NCI-H226 (cell line): ENCODE measurements at places on chromosomes 16 and 17.

GRCh38 chr17:77543801-77544200 lies 403.0 kb downstream of the SEC14L1 start:
- DNase-seq, result no peak

- DNase-seq, result peak; percentile 49
These were observed 15.4 kb downstream of the TBX4 start for GRCh38 chr17:61467416-61468262.

DNA sequence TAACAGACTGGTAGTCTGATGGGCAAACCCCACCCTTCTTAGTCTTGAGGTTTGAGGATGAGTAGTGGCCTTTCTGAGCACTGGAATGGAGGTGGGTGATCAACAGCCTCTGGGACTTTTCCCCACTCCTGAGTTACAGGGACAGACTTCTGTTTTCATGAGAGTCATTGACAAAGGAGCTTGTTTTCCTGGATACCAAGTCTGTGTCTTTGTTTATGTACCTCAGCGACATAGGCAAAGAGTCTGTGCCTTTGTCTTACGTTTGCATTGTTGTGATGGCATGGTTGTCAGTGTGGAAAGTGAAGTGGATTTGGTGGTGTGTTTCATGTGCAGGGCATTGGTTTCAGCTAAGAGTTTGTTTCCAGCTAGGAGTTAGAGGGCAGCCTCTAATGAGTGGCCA lies 17.5 kb downstream of the EPN2 start:
- DNase-seq, result no peak

DNA sequence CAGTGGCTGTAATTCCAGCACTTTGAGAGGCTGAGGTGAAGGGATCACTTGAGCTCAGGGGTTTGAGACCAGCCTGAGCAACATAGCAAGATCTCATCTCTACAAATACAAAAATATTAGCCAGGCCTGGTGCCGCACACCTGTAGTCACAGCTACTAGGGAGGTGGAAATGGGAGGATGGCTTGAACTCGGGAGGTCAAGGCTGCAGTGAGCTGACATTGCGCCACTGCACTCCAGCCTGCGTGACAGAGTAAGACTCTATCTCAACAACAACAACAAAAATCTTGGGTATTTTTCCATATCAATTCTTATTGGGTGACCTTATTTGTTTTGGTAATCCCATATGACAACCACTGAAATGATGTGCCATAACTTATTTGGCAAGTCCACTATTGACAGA lies 52.6 kb downstream of the SCNN1G start:
- DNase-seq, result no peak

DNA sequence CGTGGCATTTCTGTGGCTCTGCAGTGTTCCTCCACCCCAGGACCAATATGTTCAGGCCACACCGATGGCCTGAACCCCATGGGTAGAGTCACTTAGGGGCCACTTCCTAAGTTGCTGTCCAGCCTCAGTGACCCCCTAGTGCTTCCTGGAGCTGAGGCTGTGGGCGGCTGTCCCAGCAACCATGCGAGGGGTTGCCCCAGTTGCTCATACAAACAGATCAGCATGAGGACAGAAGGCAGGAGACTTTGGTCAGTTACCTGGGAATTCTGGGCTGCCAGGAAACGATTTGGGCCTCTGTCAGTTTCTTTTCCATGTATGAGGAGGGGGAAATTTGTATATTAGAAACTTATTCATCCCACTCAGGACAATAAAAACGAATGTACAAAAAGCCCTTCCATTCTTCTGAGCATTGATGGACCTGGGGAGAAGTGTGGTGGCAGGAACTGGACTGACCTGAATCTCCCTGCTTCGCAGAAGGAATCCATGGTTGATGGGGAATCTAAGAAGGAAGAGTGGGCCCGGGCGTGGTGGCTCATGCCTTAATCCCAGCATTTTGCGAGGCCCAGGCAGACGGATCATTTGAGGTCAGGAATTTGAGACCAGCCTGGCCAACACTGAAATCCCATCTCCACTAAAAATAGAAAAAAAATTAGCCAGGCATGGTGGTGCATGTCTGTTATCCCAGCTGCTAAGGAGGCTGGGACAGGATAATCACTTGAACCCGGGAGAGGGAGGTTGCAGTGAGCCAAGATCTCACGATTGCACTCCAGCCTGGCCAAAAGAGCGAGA lies 4.9 kb upstream of the IL32 start:
- no peak for DNase-seq

DNA sequence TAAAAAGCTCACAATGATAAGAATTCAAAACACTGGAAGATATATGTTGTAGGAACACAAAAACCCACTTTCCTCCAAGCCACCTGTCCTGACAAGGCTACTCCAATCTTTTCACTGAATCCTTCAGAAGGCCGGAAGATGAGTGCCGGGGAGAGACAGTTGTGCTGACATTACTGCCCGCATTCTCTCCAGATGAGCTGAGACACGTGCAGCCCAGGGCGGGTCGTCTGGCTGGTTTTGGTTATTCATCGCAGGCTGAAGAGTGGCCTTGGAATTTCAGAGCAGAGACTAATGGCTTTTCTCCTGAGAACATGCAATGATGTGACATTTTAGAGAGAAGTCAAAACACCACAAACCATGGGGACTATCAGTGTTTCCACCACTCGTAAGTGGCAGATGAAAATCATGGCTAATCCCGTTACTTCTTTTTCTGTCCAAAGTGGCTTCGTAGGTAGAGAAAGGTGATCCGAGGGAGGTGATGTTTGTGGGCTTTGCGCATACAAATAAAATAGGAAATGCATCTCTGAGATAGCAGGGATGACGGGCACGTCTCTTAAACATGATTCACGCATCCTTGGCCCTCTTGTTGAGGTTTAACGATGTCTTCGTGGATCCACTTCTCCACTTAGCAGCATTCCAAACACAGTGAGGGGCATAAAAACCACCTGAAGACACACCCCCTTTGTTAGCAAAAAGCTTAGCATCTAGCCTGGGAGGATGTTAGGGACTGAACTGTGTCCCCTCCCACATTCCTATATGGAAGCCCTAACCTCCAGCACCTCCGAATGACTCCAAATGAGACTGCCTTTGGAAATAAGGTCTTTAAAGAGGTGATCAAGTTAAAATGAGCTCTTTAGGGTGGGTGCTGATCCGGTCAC lies 134.0 kb downstream of the IRX3 start:
- no peak for DNase-seq

DNA sequence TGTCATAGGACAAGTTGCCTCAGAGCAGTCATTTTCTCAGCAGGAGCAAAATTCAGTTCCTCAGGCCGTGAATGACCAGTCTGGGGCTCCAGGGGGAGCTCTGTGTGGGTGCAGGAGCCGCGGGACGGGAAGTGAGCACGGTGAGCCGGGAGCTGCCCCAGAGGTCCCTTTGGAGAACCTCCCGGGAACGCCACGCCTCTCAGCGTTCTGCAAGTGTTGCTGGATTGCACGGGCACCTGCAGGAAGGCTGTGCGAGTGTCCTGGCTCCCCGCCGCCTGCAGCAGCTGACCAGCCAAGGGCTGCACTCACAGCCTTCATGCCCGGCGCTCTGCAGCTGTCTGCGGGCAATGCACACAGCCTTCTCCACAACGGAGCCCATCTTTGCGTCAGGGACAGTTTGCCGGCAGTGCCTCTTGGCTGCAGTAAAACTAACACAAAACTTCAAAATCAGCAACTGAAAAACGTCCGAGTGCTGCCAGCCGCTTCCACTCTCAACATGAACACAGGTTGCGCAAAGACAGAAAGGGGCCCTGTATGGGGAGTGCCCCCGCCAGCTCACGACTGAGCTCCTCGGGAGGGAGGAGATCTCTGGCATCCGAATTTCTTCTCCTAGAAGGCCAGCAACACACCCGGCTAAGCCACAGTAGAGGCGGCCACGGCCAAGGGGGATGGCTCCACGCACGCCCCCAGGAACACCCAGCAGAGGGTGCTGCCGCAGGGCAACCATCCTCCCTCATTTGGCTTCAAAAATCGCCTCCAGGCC lies 16.0 kb downstream of the NDUFAF8 start:
- DNase-seq, result peak; percentile 86

DNA sequence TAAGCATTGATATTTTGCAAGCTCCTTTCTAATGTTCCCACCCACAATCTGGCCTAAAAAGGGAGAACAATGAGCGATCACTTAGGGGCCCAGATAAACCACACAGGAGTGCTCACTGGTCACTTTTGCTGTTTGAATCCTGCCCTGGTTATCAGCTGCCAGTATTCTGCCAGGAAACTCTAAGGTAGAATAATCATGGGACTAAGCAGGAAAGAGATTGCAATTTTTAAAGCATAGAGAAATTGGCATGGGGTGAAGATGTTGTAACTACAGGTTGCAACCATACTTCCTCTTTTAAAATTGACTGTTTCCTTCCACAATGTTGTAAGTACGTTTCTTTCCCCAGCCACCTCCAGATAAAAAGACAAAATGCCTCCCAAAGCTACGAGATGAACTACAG lies 251.2 kb upstream of the CDH11 start:
- DNase-seq, result peak; percentile 16

DNA sequence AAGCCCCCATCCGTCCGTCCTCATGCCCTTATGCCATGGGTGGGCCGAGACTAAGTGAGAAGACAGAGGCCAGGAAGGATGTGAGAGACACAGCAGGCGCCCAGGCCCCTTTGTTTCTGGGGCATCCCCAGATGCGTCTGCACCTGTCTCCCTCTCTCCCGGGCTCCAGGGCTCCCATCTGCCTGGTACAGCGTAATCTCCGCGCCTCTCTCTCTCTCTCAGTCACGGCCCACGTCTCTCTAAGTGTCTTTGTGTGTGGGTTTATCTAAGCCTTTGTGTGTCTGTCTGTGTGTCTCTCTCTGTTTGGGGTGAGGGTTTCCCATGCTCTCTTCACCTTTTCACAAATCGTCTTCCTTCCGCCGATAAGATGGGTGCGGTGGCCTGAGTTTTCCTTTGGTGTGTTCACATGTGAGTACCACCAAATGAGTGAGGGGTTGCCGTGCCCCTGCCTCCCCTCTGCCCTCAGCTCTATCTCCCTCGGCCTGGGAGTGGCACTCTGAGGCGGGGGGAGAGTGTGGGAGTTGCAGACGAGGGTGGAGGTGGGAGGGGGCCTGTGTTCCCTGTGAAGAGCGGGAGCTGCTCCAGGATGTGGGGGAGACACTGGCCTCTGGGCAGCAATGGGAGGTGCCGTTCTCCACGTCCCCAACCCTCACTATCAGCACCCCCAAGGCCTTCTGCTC lies 25.8 kb upstream of the ABCC3 start:
- no peak for DNase-seq

DNA sequence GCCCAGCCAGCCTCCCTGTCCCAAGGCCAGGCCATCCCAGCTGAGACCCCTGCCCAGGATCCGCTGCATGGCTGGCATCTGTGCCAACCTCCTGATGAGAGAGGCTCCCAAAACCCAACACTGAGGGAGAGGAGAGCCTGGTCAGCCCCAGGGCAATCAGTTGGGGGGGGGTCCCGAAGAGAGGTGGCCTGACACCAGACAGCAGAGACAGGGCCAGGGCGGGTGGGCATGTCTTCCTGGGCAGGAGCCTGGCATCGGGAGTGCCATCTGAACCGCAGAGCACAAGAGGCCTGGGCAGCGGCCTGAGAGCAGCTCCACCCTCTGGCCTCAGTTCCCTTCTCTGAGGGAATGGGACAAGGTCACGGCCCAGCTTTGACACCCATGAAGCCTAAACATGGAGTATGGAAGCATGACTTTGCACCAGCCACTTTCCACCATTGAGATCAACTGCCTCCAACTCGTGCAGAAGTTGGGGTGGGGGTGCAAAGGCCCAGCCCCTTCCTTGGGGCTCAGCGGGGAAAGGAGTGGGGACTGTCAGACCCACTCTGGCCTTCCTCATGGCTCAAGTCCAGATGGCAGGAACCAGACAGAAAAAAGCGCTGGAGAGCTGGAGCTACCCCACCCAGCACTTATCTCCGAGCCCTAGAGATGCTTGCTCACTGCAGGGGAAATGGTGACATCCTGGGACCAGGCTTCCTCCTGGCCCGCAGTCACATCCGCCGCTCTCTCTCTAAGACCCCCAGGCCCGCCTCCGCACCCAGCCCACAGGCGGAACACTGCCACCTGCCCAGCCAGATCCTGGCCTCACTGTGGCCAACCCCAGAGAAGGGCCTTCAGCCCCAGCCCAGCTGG lies 9.7 kb downstream of the RHBDF2 start:
- no peak for DNase-seq

- no peak for DNase-seq
These were observed 141.7 kb downstream of the MRM1 start for GRCh38 chr17:36743130-36743529.

DNA sequence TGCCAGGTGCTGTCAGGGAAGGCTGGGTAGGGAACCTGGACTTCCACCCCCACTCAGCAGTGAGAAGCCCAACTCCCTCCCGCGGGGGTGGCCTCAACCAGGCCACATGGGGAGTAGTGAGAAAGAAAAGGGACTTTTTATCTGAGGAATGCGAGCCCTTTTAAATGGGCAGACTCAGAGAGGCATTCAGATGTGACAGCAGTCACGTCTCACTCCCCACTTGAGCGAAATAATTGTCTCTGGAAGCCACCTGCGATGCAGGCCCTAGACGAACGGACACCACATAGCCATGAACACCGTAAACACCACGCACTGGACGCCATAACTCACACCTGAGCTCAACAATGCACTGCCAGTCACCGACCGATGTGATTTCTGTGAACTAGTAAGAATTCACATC lies 11.9 kb upstream of the CD300E start:
- DNase-seq, result no peak

- DNase-seq, result no peak
These were observed 20.9 kb downstream of the CCDC182 start for GRCh38 chr17:57724026-57724728.

DNA sequence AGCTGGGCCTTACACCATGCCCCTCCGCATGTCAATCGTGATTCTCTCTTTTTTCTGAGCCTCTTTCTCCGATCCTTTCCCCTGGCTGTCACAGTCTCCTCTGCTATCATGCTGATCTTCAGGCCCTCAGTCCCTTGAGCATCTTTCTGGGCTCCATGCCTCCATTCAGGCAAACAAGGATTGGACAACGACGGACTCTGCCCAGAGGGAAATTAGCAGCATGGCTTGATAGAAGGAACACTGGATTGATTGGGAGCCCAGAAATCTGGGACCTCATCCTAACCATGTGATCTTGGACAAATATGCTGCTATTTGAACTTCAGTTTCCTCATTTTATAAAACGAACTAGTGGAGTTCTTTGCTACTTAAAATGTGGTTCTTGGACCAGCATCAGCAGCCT lies 19.6 kb upstream of the PHF12 start:
- DNase-seq, result no peak

GRCh38 chr16:11353158-11353557 lies 7.9 kb downstream of the RMI2 start:
- no peak for DNase-seq

GRCh38 chr17:11948789-11949188 lies 48.5 kb downstream of the ZNF18 start:
- peak; percentile 80 for DNase-seq
